ENCODE measurements at places on chromosomes 3 and 15.

- DNase-seq: peak; percentile 23
Measured at GRCh38 chr15:74320352-74321247, 46.8 kb downstream of the CYP11A1 start.

DNA sequence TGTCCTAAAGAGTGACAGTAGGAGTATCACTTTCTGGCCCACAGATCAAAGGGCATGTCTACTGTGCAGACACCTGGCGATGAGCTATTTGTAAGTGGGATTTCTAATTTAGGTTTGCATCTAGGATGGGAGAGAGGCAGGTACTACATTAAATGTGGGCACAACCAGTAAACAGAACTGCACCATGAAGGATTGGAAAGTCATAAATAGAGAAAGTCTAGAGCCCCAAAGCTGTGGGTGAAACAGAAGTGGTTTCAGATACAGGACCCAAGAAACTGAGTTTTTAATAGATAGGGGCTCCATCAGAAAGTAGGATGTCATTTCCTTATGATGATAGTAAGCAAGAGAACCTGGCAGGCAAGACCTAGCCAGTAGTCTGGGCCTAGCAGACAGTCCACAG is 35.2 kb upstream of the SPPL2A start:
- DNase-seq: no peak

GRCh38 chr3:125302932-125303331 is 72.2 kb downstream of the ZNF148 start:
- DNase-seq: no peak

DNA sequence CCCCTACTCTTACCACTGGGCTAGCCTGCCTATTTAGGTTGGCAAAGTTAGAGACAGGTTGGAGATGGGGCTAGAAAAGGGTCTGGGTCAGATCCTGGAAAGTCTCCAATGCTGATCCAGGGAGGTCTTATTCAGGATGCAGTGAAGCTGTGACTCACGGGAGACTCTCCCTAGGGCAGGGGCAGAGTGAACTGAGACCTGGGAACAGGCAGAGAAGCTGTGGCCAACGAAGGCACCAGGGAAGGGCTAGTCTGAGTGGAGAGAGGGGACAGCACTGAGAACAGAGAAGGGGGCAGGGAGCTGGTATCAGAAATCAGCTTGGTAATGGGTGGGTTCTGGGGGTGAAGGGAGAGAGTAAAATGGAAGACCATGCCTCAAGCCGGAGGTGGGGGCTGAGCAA is 2.2 kb downstream of the LTF start:
- DNase-seq: no peak

- DNase-seq: no peak
Measured at GRCh38 chr3:183539811-183540210, 15.7 kb downstream of the KLHL6 start.

Data from stimulated activated CD4-positive, alpha-beta T cell treated with anti-CD3 and anti-CD28 coated beads, Interleukin-1b, Interleukin-23, amount 100 ng/mL, for 4 hours (primary cell).